ENCODE measurements at places on chromosomes 3 and 15. TPM values are rescaled to one million over a fixed set of nuclear protein-coding genes. Genes with fewer than 3 reads are reported as not detected.

The MAPKAPK3 gene
- total RNA-seq = 129 TPM

The ADGRG7 gene
- total RNA-seq = not detected

The CLRN1 gene
- total RNA-seq = not detected

The AGTR1 gene
- not detected for total RNA-seq
